ENCODE measurements at places on chromosomes 12 and 14. TPM values are rescaled to one million over a fixed set of nuclear protein-coding genes. Genes with fewer than 3 reads are reported as not detected.

DNA sequence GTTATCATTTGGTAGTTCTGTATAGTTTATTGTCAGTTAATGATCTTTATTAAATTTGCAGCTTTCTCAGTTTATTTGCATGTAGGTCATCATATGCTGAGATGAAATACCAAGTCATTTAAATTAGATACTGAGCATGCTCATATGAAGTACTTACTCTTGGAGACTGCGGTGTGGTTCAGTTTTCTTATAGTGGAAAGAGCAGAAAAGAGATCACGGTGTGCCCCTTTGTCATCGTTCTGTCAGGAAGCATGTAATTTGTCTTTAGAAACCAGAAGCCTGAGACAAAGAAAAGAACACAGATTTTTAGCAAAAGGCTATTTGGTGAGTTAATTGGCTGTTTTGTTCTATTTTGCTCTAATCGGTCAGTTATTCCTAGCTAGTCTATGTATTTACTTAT lies 75.6 kb downstream of the PLEKHA5 start:
- ATAC-seq: no peak

DNA sequence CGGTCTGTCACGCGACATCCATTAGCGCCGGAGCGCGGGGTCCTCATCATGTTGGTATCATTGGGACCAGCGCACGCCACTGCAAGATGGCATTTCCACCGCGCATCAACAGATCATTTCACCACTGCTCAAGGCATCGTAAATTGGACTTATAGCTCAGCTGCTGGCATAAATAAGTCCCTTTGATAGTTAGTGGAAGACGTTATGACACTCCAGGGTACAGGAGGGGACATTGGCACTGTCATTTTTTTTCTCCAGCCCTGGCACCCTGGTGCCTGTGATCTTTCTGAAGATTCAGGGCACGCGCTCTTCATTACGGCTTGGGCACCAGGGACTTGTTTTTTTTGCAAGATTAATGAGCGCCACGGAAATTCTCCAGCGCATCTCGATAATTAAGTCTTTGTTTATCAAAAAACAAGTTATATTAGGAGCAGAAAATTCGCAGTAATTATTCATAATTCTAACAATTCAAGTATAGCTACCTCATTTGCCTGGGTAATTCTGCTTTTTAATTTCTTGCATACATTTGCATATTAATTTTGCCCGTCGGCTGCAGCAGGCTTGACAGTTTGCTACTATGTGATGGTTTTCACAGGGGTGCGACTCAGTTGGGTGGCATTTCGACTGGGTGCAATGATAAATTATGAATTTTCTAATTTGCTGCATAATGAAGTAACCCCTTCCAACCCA lies 167.7 kb downstream of the VRK1 start:
- ATAC-seq: no peak

VPS33A gene
- 10.7 TPM for total RNA-seq

EXD2 gene
- total RNA-seq: 12.2 TPM

SLCO1B1 gene
- 0.08 TPM for total RNA-seq

Data from esophagus mucosa (tissue), 1 donor.